ENCODE measurements at places on chromosomes 2 and 18. TPM values are rescaled to one million over a fixed set of nuclear protein-coding genes. Genes with fewer than 3 reads are reported as not detected.
A peak's percentile ranks its signal among the peaks of the same experiment; 100 is the strongest.

GRCh38 chr18:32730068-32730467 is 42.8 kb downstream of the KLHL14 start:
- H3K4me1 ChIP-seq = no peaks in the 10 kb centered on the region
- no peak overlapping the region for H3K27ac ChIP-seq
- H3K36me3 ChIP-seq = no peaks in the 10 kb centered on the region
- H3K27me3 ChIP-seq = no peaks in the 10 kb centered on the region
- H3K4me3 ChIP-seq = no peak overlapping the region

The TEX44 gene
- total RNA-seq = not detected

- peak overlapping the region; percentile 69 for H3K4me3 ChIP-seq
- H3K36me3 ChIP-seq = no peaks in the 10 kb centered on the region
- no peaks in the 10 kb centered on the region for H3K27me3 ChIP-seq
- H3K4me1 ChIP-seq = peaks cover 10% of the 10 kb centered on the region
- no peak overlapping the region for H3K27ac ChIP-seq
Observed at GRCh38 chr2:230987137-230988020, 8.5 kb upstream of the SPATA3 start.

The PRKAG3 gene
- total RNA-seq = not detected

- H3K4me3 ChIP-seq = no peak overlapping the region
- no peaks in the 10 kb centered on the region for H3K27me3 ChIP-seq
- H3K36me3 ChIP-seq = peaks cover 66% of the 10 kb centered on the region
- H3K27ac ChIP-seq = no peak overlapping the region
- no peak for DNase-seq
Observed at GRCh38 chr2:42337356-42337820, 23.6 kb downstream of the COX7A2L start.

The RAD51AP2 gene
- total RNA-seq = 0.18 TPM

DNA sequence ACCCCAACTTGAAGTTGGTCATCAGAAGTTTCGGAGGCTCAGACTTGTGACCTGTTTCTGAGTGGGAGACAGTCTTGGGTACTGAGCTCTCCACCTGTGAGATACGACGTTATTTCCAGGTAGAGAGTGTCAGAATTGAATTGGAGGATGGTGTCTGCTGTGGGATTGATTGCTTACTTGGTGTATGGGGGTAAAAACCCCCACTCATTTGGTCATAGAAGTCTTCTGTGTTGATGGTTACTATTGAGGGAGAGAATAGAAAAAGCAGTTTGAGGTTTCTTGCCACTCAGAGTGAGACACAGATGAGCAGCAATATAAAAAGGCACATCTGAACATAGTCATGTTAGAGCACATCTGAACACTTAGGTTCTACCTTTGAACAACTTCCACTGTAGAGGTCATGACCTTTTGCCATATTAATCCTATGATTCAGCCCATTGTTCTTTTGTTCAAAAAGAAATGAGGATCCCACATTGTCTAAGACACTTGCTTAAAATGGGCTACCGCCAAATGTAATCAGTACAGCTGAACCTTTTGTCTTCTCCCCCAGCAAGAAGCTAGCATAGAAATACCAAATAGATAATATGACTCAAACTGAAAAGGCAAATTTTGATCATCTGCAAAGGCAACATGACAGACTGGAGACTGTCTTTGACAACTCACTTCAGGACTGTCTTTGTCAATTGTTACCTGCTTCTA is 73.3 kb downstream of the NAB1 start:
- no peaks in the 10 kb centered on the region for H3K27me3 ChIP-seq
- no peak for DNase-seq
- no peaks in the 10 kb centered on the region for H3K4me1 ChIP-seq
- H3K36me3 ChIP-seq = no peaks in the 10 kb centered on the region
- H3K4me3 ChIP-seq = no peak overlapping the region

All from endodermal cell (in vitro differentiated cells).